Uterus (tissue), 4 donors: ENCODE measurements at places on chromosomes 6 and 20. TPM values are rescaled to one million over a fixed set of nuclear protein-coding genes. Genes with fewer than 3 reads are reported as not detected.

DNA sequence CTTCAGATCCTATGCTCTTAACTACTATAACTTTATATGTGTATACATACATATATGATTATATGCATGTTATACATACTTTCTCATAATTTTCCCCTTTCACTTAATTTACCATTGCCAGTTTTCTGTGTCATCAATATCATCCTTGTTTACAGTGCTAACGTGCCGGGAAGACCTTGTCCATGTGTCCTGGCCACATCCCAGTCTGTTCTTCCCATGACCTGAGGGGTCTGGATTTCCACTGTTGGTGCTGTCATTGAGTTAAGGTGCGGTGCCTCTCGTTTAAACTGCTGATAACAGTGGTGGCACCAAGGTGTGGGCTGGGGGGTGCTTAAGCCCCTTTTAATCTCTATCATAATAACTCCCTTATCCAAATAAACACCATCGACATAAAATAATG lies 8.5 kb upstream of the SDCBP2 start:
- DNase-seq = no peak

DNA sequence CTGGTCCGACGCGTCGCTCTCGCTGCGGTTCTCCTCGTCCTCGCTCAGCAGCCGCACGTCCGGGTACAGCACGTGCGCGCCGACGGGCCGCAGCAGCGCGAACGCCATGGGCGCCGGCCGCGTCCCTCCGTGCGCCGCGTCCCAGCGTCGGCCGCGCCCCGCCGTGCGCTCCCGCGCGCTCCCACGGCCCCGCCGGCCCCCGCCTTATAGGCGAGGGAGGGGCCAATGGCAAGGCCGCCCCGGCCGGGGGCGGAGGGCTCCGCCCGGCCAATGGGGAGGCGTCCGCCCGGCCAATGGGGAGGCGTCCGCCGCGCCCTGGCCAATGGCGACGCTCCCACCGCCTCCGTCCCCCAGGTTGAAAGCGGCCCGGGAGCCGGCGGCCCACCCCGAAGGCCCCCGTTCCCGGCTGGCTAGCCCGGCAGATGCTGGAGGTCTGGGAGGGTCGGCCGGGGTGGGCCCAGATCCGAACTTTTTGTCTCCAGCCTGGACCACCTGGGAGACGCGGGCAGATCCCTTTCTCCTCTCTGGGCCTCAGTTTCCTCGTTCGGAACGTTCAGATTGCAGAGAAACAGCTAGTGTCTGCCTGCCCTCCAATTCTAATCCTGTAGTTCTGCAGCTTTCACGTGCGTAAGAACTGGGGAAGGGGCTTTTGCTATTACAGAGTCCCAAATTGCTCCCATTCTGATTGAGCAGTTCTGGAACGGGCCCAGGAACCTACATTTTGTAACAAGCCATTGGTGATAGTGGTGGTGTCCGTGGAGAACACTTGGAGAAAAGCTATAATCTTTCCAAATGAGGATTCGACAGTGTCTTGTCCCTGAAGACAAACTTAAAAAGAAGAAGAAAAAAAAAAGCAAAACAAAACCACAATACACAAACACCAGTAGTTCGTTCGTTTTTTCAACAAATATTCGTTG lies at the start of gene TCF15:
TSS of gene TCF15 (minus strand) at position 180 of the 917 bp plus-strand sequence. CDS start at position 108, 72 bp downstream.
- DNase-seq = no peak

ROS1 gene
- not detected for total RNA-seq

DNA sequence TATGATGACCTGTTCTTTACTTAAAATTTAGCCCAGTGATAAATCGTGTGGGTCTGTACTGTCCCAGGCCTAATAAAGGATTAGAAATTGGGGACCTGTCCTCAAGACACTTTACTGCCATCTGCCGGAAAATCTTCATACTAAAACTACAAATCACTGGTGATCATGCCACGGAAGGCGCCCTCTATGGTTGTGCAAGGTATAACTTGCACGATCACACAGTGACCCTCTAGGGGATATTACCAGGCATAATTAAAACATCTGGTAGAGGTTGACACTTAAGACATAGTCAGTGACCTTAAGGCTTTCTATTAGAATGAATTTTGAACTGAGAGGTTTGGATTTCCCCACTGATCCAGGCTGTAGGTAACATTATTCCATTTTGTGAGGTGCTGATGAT lies 172.6 kb downstream of the BMP2 start:
- no peak for DNase-seq

HSPA12B gene
- 46.2 TPM for total RNA-seq

DNA sequence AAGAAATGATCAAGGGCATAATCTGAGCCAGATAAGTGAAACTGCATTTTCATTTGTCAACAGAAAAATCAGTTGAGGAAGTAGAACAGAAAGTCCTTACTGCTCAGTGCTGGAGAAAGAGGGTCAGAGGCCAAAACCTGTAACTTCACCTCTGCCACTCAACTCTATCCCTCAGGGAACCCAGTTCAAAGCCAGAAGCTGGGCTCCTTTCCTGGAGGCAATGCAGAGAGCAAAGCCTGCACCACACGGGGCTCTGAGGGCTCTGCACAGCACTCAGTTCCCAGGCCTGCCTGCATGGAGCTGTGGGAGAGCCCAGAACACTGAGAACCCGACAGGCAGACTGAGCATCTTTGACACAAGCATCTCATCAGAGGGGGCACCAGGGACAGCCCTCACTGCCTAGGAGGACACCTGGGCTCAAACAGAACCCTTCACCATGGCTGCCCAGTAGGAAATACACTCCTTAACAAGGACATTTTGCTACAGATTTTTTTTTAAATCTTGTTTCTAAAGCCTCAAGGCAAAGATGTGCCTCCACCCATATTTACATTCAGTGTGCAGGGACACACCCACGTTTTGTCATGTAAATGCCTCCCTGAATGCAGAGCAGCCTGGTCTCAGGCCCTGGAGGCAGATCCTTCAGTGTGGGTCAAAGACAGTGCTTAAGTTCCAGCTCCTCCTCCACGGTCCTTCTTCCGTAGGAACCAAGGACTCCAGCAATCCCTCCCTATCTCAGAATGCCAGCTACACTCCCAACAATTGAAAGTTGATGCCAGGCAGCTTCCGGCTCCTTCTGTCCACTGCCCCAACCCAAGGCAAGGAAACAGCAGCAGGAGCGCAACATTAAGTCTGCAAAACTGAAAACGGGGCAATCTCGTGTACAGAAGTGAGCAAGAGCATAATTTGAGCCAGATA lies 6.6 kb downstream of the RNASET2 start:
- DNase-seq = no peak

- DNase-seq = no peak
Observed at GRCh38 chr6:168655462-168656152, 214.6 kb downstream of the SMOC2 start.

DNA sequence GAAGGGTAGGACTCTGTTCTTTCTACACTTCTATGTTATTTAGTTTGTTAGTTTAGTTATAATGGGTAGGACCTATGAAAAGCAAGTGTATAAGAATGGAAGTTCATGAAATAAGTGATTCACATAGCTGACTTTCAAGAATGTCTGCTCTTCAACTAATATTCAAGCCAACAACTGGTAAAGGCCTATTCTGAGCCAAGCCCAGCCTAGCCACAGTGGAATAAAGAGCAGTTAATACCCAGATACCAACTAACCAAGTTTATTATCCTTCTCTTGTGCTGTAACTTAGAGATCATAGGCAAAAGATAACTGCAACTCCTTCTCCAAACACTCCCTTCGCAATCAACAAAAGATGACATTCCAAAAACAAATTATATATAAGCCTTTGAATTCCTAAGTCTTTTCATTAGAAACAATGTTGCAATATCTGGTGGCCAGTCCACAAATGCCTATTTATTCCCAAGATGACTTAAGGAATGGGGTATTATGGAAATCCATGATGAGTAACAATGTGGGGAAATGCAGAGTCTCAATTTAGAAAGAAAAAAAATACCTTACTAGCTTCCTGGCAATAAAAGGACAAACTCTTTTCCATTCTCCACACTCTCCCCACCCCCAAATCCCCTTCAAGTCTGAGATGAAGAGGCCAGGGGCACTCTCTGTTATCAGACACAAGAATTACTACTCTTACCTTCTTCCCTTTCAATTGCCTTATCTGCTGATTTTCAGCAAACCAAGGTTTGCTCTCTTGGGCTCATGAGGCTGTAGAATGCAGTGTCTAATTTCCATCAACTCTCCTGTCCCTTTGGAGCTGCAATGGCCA lies 27.4 kb downstream of the BTBD9 start:
- DNase-seq = no peak

FAM217A gene
- not detected for total RNA-seq

TPX2 gene
- 0.12 TPM for total RNA-seq

GRCh38 chr6:131954059-131954774 lies 3.0 kb upstream of the CCN2 start:
- no peak for DNase-seq

TFAP2D gene
- not detected for total RNA-seq

- no peak for DNase-seq
Observed at GRCh38 chr6:168155821-168156741, 77.1 kb upstream of the FRMD1 start.

CCN6 gene
- total RNA-seq = not detected

CLVS2 gene
- 11.6 TPM for total RNA-seq

VGLL2 gene
- not detected for total RNA-seq

OLIG3 gene
- not detected for total RNA-seq

NQO2 gene
- total RNA-seq = 30.3 TPM

DNA sequence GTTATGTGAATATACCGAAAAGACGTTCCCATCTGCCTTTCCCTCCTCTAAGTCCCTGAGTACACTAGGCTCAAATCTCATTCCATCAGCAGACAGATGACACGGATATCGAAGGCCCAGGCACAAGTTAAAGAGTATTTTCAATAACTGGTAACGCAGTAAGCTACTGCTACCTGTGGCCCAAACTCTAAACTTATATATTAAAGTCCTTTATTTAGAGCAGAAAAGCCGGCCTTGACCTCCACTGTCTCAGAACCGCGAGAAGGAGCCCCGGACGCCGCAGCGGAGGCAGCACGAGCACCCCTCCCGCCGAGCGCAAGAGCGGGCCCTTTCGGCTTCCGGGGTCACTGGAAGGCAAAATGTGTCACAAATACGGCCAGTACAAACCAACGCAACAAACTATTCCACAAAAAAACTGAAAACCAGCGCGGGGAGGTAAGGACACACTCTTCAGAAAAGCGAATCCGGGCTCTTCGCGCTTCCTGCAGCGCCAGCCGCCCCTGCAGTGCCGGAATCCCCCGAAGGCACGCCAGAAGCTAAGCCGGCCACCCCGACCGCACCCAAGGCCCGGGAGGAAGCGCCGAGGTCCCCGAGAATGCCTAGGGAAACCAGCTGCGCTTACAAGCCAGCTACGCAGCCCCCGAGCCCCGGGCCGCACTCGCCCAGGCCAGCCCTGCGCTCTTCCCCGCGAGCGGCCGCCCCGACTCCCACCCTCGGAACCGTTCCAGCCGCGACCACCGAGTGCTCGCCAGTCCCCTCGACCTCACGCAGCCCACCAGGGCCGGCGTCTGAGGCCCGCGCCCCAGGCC lies 681 bp downstream of the DIDO1 start:
- DNase-seq = no peak
